ENCODE measurements at places on chromosomes 5 and 9.

- no peak for DNase-seq
Observed at GRCh38 chr5:59485107-59485506, 408.4 kb downstream of the PDE4D start.

DNA sequence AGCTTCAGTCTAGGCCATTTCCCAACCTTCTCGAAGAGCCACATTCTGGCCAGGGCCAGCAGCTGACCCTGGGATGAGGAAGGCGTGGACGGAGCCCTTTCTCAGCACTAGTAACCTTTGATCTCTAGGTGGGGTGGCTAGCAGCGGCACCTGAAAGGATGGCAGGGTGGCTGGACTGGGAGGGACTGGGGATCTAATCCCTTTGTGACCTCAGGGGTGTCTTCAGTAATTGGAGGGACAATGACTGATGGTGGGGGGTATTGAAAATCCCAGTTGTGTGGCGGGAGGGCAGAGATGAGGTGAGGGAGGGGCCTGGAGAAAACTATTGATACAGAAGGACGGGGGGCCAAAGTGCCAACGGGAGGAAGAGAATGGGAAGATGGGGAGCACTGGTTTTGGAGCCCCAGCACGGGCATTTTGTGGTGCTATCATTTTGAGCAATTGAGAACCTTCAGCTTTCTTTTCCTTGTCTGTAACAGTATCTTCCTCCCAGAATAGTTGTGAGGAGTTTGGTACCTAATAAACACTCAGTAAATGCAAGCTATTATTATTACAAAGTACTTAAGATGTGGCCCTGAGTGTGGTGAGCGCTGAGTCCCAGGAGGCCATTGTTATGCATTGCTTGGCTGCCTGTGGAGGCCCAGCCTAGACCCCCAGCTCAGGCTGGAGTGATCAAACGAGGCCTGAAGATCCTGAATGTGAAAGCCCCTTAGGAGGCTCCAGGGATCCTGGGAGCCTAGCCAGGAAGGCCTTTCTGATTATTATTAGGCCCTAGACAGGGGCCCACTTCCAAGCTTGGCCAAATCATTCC lies 37.3 kb upstream of the UBE2D2 start:
- DNase-seq: no peak

- no peak for DNase-seq
Observed at GRCh38 chr5:88269222-88269771, 652 bp upstream of the TMEM161B start.

- DNase-seq: no peak
Observed at GRCh38 chr9:136964171-136964689, 12.2 kb downstream of the LCN12 start.

- DNase-seq: no peak
Observed at GRCh38 chr9:77587851-77588250, 60.3 kb downstream of the GNA14 start.

DNA sequence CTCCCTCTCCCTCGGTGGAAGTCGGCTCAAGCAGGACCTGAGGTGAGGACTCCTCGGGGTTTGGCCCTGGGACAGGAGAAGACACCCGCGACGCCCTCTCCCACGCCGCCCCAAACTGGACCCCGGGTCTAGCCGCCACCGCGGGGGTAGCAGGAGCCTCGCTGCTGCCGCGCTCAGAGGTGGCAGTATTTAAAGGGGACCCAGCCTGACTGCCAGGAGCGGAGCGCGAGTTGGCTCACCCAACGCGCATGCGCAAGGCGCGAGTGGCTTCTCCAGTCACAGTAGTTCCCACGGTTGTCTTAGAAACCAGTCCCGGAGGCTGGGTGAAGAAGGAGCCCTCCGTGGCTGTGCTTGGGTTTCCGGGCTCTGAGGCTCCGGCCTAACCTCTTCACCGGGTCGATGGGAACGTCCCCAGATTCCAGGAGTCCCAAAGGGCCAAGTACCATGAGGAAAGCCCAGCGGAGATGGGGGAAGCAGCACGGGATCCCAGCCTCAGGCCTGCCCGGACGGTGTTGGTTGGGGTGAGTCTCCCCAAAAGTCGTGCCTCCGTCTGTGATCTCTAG lies 477.8 kb downstream of the SPATA31A7 start:
- DNase-seq: no peak

- DNase-seq: no peak
Observed at GRCh38 chr5:122944051-122944450, 92.5 kb downstream of the PPIC start.

GRCh38 chr5:30994176-30994575 lies 199.3 kb upstream of the CDH6 start:
- no peak for DNase-seq

DNA sequence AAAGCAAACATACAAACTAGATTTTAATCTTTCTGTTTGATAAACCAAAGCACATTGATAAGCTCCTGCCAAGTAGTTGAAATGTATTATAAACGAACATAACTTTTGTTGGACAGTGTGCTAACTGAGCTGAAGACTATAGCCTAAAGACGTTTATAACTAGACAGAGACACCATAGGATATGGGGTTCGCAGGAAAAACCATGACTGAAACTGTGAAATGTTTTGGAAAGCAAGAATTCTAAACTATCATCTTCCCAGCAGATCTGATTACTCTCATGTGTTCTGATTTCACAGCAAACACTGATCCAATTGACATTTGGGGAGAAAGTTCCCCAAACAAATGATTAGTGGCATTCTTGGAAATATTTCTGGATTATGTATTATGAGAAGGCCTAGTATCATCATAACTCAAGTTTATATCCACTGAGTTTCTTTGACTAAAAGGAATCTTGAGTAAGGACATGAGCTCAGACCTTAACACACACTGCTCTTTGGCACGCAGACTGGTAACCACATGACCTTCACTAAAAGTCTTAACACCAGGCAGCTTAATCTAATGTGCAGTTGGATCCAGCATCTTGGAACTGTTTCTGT lies 375.2 kb downstream of the ZNF608 start:
- no peak for DNase-seq

DNA sequence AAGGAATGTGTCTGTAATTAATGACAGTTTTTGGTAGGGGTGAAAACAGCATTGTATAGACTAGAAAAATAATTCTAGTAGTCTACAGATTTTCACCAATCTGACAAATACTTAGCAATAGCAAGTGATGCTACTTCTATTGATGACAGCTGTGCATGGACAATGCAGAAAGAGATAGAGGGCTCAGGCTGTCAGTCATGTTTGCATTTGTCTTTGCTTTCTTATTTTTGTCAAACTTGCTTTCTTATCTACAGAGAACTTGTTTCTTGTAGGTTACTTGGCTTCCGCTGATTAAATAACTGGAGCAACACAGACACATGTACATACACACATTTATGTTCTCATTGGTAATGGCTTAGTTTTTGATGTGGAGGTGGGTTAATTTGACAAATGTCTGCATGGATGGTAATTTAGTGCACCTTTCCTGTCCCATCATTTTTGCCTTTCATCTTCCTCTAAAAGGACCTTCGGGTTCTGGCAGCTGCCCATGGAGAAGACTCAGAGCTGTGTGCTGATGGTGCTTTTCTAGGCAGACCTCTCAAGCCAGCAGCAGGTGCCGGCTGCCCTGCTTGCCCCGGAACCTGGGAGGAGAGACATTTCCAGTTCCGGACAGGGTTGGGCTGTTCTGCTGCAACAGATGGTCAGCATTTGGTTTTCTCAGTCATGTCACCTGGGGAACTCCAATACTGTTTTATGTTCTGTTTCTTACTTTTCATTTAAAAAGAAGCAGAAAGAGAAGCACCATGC lies 28.8 kb downstream of the CAMK4 start:
- no peak for DNase-seq

- DNase-seq: no peak
Observed at GRCh38 chr9:82543726-82544125, 519.2 kb downstream of the RASEF start.

GRCh38 chr9:28820741-28821140 lies 1247.5 kb upstream of the C9orf72 start:
- no peak for DNase-seq

DNA sequence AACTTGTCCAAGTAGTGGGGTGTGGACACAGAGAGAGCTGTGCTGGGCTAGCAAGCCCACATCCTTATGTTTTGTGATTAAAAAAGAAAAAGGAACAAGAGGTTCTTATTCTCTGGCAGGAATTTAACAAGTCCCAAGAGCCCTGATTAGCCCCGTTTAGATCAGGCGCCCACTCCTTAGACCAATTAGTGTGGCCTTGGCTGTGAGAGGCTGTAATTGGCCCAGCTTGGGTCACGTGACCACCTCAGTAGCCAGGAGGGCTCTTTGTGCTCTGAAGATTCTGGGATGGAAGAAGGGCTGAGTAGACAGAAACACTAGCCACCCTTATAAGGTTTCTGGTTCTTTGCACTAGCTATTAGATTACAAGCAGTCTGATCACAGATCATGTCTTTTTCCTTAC lies 31.1 kb downstream of the GCNT4 start:
- no peak for DNase-seq

DNA sequence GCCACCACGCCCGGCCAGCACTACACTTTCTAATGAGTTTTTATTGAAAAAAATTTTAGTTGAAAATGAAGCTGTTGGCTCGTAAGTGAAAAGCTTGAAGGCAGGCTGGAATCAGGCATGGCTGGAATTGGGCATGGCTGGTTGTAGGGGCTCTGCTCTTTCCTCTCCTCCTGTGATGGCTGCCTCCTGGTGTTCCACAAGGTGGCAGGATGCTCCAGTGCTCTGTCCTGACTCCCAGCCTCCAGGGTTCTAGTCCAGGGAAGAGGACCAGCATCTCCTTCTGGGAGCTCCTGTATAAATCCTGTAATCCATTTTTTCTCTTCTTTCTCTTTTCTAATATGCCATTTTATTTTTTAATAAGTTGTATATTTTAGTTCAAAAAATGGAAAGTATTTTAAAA lies 57.2 kb upstream of the DHFR start:
- DNase-seq: no peak

DNA sequence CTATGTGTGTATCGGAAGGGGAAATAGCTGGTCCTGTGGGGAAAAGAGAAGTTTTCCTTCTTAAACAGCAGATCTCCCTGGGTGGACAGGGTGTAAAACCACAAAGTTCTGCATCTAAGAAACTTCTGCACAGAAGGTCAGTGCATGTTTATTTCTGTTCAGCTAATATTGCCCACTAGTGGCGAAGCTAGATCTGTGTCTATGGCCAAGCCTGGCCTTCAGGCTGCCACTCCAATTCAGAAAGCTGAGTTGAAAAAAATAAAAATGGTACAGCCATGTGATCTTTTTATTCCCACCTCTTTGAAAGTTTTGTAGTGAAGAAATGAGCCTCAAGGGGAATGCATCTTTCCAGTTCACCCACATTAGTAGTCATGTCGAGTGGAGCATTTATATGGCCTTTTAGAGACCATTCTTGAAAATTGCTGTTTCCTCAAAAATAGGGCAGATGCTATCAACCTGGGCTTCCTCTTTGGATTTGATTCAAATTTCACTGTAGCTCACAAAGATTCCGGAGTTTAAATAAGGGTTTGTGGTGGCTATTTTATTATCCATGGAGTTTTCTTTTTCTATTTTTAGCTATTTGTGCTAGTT lies 488.0 kb downstream of the PRELID2 start:
- no peak for DNase-seq

DNA sequence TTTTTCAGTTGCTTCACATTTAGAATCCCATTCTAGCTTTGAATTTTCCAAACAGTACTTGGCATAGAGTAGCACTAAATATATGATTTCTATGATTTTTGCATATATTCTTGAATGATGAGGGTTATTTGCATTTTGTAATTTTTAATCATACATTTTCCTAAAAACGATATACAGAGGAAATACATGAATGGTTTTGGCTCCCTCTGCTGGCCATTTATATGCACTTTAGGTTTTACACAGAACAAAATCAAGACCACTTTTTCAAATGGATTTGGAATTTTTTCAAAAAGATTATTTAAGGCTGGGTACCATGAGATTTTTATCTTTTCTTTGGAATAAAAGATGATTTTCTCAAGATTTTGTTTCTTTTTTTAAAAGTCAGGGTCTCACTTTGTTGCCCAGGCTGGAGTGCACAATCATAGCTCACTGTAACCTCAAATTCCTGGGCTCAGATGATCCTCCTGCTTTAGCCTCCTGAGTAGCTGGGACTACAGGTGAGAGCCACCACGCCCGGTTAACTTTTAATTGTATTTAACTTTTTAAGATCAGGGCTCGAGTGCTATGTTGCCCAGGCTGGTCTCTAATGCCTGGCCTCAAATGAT lies 16.7 kb upstream of the COMMD10 start:
- DNase-seq: no peak

- DNase-seq: no peak
Observed at GRCh38 chr5:128749136-128749898, 211.3 kb upstream of the FBN2 start.

DNA sequence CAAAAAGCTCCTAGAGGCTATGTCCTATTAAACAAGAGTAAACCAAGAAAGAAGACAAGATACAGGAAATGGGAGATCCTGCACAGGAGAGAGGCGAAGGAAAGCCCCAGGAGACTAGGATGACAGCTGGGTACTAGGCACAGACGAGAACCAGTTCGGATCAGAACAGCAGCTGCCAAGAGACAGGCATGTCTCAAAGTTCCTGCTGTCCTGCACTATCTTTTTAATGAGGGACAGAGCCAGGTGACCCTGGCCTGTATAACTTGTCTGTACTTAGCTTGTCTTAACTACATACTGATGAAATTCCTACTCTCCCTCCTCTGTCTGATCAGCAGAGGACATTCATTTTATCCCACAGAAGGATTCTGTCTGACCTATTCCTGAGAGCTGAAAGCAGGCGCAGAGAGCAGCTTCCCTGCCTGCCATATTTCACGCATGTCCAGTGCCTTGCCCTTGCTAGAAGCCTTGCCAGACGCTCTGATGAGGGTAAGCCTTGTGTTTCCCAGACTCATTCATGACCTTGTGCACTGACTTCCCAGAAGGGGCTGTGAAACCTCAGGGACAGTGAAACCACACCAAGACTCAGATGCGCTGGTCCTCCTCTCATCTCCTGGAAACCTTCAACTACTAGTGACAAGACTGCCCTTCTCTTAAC lies 24.7 kb downstream of the TSC1 start:
- DNase-seq: no peak

- peak; percentile 21 for DNase-seq
Observed at GRCh38 chr5:90434116-90434714, 24.7 kb upstream of the CETN3 start.

DNA sequence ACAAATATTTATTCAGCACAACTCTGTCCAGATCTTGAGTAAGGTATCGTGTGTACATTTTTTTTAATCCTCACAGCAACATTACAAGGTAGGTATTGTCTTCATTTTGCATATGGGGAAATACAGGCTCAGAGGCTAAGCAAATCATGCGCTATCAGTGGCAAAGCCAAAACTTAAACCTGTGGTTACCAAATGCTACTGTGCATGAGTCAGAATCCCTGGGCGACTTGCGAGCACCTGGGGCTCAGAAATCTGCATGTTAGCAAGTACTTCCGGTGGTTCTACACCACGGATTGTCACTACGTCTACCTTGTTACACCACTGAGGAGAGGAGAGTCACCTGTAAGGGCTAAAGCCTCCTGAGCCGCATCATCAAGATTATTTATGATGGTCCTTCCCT lies 21.3 kb downstream of the C5orf58 start:
- no peak for DNase-seq
